Cortex of kidney (tissue), 1 donor: ENCODE measurements at places on chromosomes 7 and 10.

DNA sequence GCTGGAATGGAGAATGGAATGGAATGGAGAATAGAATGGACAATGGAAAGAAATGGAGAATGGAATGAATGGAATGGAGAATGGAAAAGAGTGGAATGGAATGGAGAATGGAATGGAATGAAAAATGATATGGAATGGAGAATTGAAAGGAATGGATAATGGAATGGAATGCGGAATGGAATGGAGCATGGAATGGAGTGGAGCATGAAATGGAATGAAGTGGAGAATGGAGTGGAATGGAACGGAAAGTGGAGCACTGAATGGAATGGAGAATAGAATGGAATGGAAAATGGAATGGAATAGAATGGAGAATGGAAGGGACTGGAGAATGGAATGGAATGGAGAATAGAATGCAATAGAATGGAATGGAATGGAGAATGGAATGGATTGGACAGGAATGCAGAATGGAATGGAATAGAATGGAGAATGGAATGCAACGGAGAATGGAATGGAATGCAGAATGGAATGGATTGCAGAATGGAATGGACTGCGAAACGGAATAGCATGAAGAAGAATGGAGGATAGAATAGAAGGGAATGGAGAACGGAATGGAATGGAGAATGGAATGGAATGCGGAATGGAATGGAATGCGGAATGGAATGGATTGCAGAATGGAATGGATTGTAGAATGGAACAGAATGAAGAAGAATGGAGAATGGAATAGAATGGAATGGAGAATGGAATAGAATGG, 89.4 kb downstream of the NSUN6 start:
- no peak for DNase-seq

- DNase-seq: no peak
Observed at GRCh38 chr7:142791502-142791901, 20.7 kb downstream of the PRSS2 start.

- DNase-seq: no peak
Observed at GRCh38 chr10:18607503-18608378, 43.6 kb downstream of the NSUN6 start.

DNA sequence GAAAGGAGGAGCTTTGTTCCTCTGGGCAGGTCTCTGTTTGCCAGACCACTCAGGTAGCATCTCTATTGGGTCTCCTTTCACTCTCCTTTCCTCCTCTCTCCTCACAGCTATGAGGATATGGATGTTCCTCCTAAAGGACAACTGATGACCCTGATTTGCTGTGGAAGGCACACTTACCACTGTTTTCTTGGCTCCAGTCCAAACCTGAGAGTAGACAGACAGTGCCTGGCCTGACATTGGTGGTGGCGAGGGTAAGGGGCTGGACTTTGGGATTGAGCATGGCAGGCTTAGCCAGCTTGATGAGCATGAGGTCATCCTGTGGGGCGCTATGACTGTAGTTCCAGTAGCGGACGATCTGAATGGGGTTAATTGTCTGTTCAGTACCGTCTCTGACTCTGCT, 3.6 kb downstream of the PRSS37 start:
- no peak for DNase-seq

DNA sequence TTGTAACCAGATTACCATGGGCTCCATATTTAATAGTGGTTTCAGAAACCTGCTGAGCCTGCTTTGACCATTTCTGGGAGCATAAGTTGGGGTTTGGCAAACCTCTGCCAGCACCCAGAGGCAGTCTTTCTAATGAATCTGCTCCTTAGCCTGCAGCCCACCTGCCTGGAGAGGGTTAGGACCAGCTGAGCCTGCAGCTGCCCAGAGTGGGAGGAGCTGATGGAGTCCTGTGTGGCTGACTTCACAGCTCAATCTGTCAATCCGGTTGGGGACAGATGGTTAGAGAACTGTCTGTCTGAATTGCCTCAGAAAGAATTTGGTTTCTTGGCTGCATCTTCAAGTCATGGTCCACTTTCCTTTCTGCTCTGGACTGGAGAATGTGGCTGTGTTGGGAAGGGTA, 444.6 kb downstream of the NRG3 start:
- DNase-seq: no peak

- no peak for DNase-seq
Observed at GRCh38 chr7:74185016-74185415, 10.9 kb downstream of the EIF4H start.

- no peak for DNase-seq
Observed at GRCh38 chr10:58305821-58306220, 29.0 kb upstream of the UBE2D1 start.

GRCh38 chr10:45379891-45380540, 6.0 kb downstream of the ALOX5 start:
- DNase-seq: no peak

GRCh38 chr7:151829707-151830106, 47.2 kb downstream of the PRKAG2 start:
- DNase-seq: no peak

DNA sequence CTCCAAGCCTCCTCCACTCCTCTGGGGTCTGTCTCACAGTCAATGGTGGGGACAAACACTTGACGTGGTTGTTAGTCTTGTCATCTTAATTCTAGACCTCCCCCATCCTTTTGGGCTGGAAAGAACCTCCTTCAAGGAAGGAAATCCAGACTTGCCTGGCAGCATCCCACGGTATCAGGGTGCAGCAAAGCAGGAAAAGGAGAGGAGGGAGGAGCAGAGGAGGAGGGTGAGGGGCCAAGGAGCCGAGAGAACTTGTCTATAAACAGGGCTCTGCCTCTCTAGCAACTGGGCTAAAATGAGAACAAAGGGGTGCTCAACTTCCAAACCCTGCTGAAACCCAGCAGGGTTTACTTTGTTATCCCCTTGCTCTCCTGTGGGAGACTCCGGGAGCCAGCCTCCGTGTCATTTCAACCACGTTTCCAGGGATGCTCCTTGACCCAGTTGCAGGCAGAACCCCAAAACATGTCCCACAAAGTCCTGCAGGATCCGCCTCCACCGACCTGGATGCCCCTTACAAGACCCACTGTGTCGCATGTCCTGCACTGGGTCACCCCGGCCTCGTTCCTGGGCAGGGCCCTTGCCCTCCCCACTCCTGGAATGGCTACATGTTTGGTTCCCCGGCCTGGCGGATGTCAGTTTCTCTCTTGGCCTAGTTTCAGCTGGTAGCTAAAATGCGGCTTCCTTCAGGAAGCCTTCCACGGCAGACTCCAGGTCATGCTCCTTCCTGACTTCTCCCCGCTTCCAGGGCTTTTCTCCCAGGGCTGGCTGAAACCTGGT, 69.7 kb upstream of the MGMT start:
- no peak for DNase-seq

DNA sequence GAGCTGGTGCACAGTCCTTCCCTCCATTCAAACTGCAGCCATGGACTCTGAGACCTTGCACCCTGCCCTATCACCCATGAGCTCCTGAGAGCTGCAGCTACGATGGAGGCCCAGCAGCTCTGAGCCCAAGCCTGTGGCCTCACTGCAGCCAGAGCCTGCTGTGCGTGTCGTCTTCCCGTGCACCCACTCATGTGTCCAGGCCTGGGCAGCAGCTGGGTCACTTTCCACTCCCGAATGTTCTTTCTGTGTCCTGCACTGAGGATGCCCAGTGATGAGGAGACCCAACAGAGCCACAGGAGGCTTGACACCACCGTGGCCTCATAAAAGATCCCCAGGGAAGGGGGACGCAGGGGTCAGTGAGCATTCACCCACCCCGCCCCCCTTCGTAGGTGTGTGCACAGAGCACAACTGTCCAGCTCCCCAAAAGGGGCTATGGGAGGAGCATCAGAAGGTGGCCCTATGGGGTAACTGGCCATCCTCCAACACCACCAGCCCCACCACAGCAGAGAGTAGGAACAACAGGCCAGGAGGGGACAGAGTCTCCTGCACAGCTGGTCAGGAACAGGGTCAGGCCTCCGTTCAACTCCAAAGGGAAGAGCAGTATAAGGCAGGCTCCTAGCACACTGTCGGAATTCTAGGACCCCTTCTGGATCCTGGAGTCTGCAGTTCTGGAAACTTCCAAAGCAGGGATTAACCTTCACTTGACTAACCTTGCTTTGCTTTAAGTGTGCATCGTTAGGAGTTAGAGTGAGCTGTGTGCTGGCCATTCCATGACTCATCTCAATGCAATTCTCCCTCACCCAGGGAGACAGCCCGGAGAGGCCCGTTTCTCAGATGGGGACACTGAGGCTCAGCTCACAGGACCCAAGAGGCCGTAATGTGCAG, 52.6 kb downstream of the RASGEF1A start:
- DNase-seq: no peak

GRCh38 chr7:101767544-101767943, 49.9 kb upstream of the CUX1 start:
- no peak for DNase-seq

DNA sequence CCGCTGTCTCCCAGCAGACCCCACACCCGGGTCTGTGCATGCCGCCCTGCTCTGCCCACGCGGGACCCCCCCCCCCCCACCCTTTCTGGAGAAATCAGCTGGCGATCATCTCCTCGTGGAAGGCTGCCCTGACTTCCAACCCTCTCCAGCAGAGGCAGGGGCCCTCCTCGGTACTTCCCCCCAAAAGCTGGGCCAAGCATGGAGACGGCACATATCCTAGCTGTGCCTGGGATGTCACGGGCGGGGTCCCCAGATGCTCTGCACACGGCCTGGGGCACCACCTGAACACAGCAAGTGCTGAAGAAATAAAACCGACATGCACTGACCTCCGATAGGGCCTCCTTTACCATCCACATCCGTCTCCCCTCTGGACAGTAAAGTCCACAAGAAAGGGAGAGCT, 96.0 kb downstream of the DIP2C start:
- DNase-seq: no peak

DNA sequence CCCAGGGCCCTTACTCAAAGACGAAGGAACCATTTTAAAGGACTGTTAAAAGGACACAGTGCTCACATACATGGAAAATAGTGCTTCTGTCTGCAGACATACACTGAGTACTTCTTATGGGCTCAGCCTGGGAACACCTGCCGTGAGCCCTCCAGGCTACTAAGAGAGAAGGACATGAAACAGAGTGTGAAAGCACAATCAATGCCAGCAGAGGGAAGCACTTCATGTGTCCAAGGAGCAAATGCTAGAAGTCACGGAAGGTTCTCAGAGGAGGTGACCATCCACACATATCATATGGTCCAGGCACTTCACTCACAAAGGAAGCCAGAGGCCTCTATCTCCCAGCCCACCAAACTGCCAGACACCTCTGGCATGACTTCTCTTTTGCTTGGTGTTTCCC, 15.5 kb downstream of the ELMO1 start:
- DNase-seq: no peak

DNA sequence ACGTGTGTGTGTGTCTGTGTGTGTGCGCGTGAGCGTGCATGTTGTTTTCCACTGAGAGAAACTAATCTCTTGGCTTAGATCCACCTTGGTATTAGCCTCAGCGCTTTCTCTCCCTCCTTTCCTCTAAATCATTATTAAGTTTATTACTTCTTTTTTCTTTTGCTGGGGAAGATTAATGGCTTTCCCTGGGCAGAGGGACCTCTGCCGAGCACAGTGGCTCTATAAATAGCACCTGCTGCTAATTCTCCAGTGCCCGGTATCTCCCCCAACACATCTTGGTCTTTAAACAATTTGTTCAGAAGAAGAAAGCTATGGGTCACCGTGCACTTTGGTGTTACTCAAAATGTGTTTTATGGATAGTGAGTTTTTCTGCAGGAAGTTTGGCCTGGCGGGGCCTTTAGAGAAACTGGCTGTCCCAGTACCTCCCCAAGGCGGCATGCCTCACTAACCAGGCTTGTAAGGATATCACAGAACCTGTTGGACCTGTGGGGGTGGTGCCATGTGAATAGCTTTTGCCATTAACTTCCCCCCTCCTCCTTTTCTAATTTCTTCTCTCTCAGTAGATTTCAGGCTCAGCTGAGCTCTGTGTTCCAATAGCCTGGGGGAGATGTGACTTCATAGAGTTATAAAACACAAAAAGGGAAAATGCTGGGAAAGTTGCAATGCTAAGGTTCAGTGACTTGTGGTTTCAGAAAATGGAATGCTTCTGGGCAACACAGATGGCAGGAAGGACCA, 70.1 kb upstream of the RAB11FIP2 start:
- no peak for DNase-seq

- DNase-seq: no peak
Observed at GRCh38 chr7:71995111-71995510, 417.0 kb downstream of the CALN1 start.

GRCh38 chr7:131274986-131275385, 52.7 kb upstream of the MKLN1 start:
- no peak for DNase-seq

DNA sequence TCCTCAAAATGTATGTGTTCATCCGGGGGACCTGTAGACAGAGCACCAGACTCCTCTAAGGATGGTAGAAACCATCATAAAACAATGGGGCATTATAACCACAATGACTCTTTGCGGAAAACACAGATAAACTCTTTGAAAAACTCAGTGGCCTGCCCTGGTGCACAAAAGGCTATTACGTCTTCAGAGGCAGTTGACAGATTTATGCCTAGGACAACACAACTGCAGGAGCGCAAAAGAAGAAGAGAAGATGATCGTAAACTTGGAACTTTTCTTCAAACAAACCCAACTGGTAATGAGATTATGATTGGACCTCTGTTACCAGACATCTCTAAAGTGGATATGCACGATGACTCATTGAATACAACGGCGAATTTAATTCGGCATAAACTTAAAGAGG, 6.0 kb downstream of the RBM48 start:
- no peak for DNase-seq

DNA sequence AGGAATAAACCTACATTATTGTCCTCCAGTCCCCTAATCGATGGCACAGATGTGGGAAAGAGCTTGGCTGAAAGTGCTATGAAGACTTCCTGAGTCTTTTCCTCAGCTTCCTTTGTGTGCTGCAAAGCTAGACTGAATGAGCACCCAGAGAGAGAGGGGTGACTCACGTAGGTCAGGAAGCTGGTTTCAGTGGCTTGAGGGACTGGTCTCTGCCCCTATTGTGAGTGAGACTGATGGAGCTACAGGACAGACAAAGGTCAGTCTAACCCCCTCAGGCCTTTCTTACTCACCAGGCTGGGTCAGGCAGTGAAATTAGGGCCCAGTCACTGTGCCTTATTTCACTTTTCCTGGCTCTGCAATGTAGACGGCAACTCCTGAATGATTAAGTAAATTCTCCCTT, 171.1 kb upstream of the GRB10 start:
- DNase-seq: no peak

DNA sequence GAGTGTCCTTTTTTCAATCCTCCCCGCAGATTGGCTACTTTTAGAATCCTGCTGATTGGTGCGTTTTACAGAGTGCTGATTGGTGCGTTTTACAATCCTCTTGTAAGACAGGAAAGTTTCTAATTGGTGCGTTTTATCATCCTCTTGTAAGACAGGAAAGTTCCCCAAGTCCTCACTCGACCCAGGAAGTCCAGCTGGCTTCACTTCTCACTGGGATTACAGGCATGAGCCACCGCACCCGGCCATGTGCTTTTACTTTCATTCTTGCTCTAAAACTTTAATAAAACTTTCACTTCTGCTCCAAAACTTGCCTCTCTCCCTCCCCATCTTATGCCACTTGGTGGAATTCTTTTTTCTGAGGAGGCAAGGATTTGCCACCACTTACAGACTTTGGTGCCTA, 17.0 kb upstream of the WAPL start:
- no peak for DNase-seq

- no peak for DNase-seq
Observed at GRCh38 chr10:91798649-91799611, 704 bp downstream of the TNKS2 start.

- DNase-seq: no peak
Observed at GRCh38 chr10:90966146-90966545, 45.3 kb upstream of the ANKRD1 start.
